ENCODE measurements at places on chromosomes 6 and 20.

DNA sequence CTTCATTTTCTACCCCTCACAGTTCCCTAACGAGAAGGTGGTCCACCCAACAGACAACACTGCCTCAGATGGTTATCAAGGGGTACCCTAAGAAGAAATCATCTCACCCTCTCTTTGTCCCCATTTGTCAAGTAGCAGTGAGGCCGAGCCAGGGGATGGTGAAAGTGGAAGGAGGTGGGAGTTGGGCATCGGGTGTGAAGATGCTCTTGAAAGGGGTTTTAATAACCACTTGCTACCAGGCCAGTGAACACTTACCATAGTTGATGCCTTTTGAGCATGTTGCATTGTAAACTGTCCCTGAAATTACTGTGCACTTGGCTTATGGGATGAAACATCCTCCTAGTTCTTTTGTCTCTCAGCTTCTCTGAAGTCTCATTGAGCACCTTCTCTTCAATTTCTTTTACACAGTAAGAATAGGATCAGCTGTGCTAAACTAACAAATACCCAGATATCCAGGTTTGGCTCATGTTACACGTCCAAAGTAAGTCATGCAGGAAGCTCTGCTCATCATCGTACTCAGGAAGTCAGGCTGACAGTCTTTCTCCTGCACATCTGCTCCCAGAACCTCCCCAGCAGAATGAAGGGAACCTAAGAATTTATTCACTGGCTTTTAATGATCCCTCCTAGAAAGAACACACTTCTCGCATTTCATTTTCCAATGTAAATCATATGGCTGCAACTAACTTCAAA lies 13.3 kb downstream of the HLA-DPB1 start:
- no peak for DNase-seq

DNA sequence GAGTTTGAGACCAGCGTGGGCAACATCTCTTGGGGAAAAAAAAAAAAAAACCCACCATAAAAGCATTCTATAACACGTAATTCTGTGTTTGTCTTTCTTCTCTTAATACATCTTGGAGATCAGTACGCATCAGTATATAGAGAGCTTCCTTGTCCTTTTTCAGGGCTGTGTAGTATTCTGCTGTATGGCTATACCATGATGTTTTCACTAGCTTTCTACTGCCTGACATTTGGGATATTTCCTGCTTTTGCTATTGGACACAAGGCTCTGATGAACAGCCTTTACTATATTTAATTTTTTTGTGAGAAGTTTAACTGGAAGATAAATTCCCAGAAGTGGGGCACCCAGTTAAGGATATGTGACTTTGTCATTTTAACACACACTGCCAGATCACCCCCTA lies 7.0 kb downstream of the TRIB3 start:
- no peak for DNase-seq

GRCh38 chr20:58871533-58872102 lies 19.1 kb downstream of the GNAS start:
- DNase-seq = no peak

DNA sequence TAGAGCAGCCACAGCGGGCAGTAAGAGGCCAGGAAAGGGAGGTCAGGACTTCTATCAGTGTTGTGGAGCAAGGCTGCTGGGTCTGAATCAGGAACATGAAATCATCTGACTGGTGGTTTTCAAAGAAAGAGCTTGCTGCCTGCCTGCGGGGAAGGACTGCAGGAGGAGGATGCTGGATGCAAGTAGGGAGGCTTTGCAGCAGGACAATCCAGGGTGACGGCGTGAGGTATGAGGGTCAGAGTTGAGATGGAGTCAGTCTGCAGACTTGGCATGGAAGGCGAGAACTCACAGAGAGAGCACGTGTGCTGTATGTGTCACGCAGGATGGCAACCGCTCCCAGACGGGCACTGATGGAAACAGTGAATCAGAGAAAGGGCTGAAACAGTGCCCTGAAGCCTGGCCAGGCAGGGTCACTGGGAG lies 59.2 kb upstream of the CD93 start:
- no peak for DNase-seq

GRCh38 chr6:32589596-32590449 lies at the start of gene HLA-DRB1:
HLA-DRB1 (minus strand) TSS chr6:32589848; CDS start chr6:32589742, 106 bp downstream.
- no peak for DNase-seq

GRCh38 chr6:152094992-152095592 lies 287.6 kb downstream of the ESR1 start:
- no peak for DNase-seq

Data from NCI-H774 (cell line).